ENCODE measurements at places on chromosomes 2 and 18. TPM values are rescaled to one million over a fixed set of nuclear protein-coding genes. Genes with fewer than 3 reads are reported as not detected.

The PDE1A gene
- not detected for total RNA-seq

The TMEM198 gene
- total RNA-seq = not detected

The ESPNL gene
- total RNA-seq = 0.73 TPM

DNA sequence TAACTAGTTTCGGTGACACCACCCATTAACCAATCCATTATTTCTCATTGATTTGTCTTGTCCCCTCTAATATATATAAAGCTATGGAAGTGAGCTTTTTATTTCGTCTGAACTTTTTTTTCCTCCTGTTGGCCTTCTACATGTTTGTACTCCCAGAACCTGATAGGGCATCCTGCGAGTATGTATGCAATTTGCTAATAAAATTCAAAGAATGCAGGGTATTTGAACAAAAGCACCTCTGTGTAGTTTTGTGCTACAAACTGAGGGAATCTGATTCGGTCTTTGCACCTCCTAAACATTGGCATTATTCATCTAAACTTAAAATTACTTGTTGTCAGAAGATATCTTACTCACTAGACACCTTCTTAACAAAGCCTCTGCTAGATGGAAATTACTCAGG is 242.9 kb upstream of the TMEFF2 start:
- H3K36me3 ChIP-seq = no peaks in the 10 kb centered on the region
- H3K27ac ChIP-seq = no peak overlapping the region
- H3K27me3 ChIP-seq = no peaks in the 10 kb centered on the region

DNA sequence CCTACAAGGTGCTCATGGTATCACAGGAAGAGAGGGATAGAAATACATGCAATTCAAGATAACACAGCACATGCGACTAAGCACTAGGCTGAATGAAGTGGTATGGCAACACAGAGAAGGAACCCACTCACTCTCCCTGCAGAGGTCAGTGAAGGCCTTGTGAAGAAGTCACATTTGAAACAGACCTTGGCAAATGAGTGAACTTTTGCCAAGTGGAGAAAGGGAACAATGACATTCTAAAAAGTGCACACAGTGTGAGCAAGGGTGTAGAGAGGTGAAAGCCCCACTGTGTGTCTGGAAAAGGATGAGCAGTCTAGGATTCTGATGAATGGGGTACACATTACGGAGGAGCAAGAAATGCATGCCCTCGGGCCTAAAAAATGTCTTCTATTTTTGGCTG is 23.3 kb downstream of the KLF7 start:
- no peaks in the 10 kb centered on the region for H3K27me3 ChIP-seq
- no peak for DNase-seq
- H3K36me3 ChIP-seq = peaks cover 6% of the 10 kb centered on the region
- no peak overlapping the region for H3K4me3 ChIP-seq
- peaks cover 71% of the 10 kb centered on the region for H3K4me1 ChIP-seq

- no peaks in the 10 kb centered on the region for H3K27me3 ChIP-seq
- peak; percentile 64 for DNase-seq
- peak overlapping the region; percentile 56 for H3K27ac ChIP-seq
These were observed 41.4 kb upstream of the TRIB2 start for GRCh38 chr2:12675352-12675795.

GRCh38 chr2:106530866-106531265 is 43.7 kb downstream of the CD8B2 start:
- DNase-seq = no peak
- no peak overlapping the region for H3K4me3 ChIP-seq
- H3K36me3 ChIP-seq = no peaks in the 10 kb centered on the region
- H3K27me3 ChIP-seq = peaks cover 13% of the 10 kb centered on the region

GRCh38 chr18:21686282-21687105 is 18.1 kb downstream of the ABHD3 start:
- H3K27me3 ChIP-seq = no peaks in the 10 kb centered on the region
- peak; percentile 50 for DNase-seq
- peaks cover 18% of the 10 kb centered on the region for H3K36me3 ChIP-seq
- peaks cover 7% of the 10 kb centered on the region for H3K4me1 ChIP-seq
- H3K27ac ChIP-seq = peak overlapping the region; percentile 81

GRCh38 chr2:236449167-236449761 is 120.4 kb upstream of the ACKR3 start:
- peak overlapping the region; percentile 19 for H3K27ac ChIP-seq
- H3K36me3 ChIP-seq = no peaks in the 10 kb centered on the region
- no peaks in the 10 kb centered on the region for H3K27me3 ChIP-seq
- DNase-seq = peak; percentile 82
- H3K4me1 ChIP-seq = no peaks in the 10 kb centered on the region
- H3K4me3 ChIP-seq = no peak overlapping the region

- H3K27me3 ChIP-seq = no peaks in the 10 kb centered on the region
- H3K36me3 ChIP-seq = no peaks in the 10 kb centered on the region
- no peaks in the 10 kb centered on the region for H3K4me1 ChIP-seq
- H3K27ac ChIP-seq = no peak overlapping the region
- peak; percentile 69 for DNase-seq
- no peak overlapping the region for H3K4me3 ChIP-seq
These were observed 106.4 kb downstream of the CTAGE1 start for GRCh38 chr18:22311301-22311700.
